ENCODE measurements at places on chromosomes 5 and 9. TPM values are rescaled to one million over a fixed set of nuclear protein-coding genes. Genes with fewer than 3 reads are reported as not detected.

- DNase-seq = no peak
Measured at GRCh38 chr9:77759391-77759790, 111.3 kb upstream of the GNA14 start.

GRCh38 chr5:45252978-45253377 is 443.2 kb downstream of the HCN1 start:
- DNase-seq = no peak

DNA sequence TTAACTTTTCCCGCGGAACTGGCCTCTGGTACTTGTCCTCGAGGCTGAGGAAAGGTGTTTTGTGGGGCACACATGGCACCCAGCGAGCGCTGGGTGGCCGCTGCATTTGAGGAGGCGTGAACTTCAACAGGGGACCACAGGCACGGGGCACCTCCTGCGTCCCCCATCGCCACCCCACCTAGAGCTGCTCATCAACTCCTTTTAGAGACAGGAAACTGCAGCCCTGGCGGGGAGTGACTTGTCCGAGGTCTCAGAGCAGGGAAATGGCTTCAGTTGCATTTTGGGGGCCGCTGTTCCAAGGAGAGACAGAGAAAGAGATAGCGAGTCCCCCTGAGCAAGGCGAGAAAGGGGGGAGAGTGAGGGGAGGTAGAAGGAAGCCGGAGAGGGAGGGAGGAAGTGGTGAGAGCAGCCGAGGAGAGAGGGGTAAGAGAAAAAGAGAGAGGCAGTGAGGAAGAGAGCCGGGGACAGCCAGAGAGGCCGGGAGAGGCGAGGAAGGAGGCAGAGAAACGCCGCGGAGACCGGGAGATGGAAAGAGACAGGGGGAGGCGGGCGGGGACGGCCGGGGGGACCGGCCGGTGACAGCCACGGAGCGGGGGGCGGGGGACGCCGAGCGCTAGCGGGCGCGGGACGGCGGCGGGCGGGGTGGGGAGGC is 12.5 kb upstream of the LHX2 start:
- DNase-seq = no peak

- DNase-seq = no peak
Measured at GRCh38 chr9:134295746-134296250, 30.5 kb upstream of the RXRA start.

Gene NIPBL
- total RNA-seq = 49.6 TPM

GRCh38 chr5:38837416-38837815 is 8.4 kb upstream of the OSMR start:
- no peak for DNase-seq

GRCh38 chr9:125815568-125815967 is 68.4 kb downstream of the PBX3 start:
- DNase-seq = no peak

Gene SH3GL2
- not detected for total RNA-seq

GRCh38 chr9:35406183-35406959 is 83.5 kb upstream of the RUSC2 start:
- DNase-seq = no peak

DNA sequence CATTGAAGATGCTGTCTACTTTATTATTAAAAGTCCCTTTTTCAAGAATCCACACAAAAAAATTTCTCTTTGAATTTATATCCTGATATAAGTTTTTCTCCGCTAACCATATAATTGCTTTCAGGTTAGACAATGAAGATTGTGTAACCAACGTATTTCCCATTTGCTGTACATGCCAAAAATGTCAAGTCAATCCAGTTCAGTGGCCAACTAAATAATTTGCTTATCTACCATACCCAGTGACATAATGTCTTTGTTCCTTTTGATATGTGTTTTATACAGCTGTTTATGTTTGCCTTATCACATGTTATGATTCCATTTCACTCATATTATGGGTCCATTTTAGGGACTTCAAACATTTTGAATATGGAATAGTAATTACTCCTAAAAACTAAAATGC is 349.9 kb downstream of the EFNA5 start:
- DNase-seq = no peak

DNA sequence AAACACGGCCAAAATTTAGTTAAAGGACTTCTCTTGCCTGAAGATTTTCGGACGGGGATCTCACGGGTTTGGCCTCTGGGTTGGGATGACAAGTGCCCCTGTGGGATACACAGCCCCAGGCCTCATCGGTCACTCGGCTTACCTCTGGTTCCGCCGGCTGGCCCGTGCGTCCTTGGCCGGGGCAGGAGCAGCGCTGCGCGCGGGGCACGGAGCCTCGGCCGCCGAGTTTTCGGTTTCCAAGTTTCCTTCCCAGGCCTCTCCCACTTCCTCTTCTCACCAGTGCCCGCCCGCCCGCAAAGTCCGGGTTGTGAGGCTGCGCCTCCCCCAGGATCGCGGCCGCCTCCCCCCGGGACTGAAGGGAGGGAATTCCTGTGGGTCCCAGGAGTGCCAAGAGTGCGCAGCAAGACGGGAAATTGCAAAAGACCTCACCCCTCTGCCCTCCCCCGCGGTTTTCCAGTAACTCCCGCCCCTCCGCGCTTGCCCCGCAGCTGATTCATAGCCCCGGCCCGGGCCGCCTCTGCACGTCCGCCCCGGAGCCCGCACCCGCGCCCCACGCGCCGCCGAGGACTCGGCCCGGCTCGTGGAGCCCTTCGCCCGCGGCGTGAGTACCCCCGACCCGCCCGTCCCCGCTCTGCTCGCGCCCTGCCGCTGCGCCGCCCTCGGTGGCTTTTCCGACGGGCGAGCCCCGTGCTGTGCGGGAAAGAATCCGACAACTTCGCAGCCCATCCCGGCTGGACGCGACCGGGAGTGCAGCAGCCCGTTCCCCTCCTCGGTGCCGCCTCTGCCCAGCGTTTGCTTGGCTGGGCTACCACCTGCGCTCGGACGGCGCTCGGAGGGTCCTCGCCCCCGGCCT is at the start of gene OSMR:
OSMR (plus strand) TSS at position 487 of the 853 bp plus-strand sequence. CDS start 23,033 bp downstream, outside the sequence.
- DNase-seq = peak; percentile 67

DNA sequence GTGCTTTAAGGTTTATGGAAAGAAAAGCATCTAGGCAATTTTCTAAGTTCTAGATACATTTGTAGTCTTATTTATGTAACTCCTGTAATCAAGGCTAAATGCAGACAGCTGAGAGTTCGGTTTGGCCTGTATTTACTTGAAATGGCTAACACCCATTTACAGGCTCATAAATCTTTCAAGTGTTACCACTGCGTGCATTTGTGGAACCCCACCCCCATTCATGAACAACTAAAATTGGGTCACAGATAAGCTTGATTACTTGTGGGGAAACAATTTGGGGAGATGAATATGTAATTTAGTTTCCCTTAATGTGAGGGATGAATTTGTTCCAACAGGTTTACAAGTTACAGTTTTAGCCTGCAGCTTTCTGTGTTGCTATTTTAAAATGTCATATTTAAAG is 360.6 kb downstream of the ARRDC3 start:
- DNase-seq = no peak

Gene PCDHGA7
- 1.3 TPM for total RNA-seq

DNA sequence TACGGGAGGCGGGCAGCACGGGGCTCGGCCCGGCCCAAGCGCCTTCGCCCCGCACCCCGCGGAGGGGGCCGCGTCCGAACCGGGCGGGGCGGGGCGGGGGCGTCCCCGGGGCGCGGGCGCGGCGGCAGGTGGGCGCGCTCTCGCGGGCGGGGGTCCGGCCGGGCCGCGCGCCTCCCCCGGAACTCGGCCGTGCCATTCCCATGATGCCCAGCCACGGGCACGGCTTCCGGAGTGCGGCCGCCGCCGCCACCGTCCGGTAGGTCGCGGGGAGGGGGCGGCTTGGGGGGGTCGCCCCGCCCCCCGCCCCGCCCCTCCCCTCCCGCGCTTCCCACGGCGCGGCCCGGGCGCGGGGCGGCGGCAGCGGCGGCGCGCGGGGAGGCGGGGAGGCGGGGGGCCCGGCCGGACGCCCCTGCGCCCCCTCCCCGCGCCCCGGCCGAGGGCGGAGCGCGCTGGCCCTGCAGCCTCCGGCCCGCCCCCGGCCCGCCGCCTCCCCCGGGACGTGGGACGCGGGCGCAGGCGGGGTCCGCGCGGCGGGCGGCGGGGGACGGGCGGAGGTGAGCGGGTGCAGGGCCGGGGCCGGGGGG is at the start of gene PPP1R26:
PPP1R26 (plus strand) TSS at position 314 of the 584 bp plus-strand sequence. CDS start 4,729 bp downstream, outside the sequence.
- no peak for DNase-seq

DNA sequence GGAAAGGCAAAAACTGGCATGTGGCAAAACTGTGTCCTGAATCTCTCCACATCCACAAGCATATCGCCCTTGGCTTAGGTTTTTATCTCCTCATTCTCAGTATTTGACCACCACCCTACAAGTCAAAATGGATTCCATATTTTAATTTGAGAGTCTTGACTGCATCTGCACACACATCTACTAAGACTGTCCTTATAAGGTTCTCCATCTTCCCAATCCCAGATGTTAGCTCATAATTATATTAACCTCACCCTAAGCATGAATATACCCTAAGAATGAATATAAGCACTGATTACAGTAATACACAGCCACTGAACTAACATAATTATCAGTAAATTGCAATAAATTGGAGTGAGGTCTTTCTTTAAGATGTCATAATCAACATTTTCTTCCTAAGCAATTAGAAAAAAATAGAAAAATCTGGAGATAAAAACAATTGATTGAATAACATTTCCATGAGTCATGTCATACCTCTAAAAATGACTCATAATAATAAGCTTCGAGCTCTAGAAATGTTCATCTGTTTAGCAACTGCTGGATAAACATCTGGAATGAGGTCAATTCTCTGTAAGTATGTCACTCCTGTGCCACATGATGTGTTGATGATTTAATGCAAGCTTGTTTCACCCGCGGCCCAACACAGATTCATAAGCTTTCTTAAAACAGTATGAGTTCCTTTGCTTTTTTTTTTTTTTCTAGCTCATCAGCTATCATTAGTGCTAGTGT is 39.9 kb upstream of the PAM start:
- DNase-seq = no peak
